ENCODE measurements at places on chromosomes 3 and 15.

- no peak for DNase-seq
These were observed 107.2 kb downstream of the PGPEP1L start for GRCh38 chr15:98900356-98900755.

DNA sequence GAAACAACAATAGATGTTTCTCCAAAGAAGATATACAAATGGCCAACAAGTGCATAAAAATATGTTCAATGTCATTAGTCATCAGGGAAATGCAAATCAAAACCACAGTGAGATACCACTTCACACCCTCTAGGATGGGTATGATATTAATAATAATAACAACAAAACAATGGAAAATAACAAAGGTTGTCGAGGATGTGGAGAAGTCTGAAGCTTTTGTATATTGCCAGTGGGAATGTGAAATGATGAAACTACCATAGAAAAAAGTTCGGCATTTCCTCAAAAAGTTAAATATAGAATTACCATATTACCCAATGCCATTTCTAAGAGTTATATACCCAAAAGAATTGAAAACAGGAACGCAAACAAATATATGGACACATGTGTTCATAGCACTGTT lies 10.8 kb downstream of the BHLHE40 start:
- no peak for DNase-seq

DNA sequence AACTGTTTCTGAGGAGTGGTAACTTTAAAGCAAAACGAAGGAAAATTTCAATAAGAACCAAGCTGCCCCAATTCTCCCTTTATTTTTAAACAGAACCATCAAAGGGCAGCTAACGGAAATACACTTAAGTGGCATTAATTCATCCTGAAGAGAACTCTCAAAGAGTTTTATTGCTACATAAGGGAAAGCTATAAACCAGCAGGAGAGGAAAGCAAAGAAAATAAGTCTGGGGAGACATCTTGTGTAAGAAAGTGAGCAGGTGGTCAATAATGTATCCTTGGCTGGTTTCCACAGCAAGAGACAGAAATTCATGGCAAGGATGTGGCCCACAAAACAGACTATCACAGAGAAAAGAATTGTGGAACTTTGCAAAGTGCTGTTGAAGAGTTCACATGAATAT lies 40.0 kb upstream of the CMSS1 start:
- no peak for DNase-seq

DNA sequence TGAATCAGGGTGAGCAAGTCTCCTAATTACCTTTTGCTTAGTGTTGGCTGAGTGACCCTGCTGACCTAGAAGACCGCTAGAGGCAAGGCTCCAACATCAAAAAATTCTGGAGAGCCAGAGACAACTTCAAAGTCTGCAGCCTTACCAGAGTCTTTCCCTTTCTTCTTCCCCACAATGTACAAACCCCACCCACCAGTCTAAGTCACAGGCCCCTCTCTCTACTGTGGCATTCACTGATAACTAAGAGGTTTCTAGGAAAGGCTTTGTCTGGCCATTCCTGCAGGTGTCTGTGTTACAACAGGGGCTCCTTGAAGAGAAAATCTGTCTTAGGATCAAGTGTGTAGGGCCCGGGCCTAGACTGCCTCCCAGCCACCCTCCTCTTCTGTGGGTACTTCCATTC lies 525 bp downstream of the MYH15 start:
- DNase-seq, result no peak

GRCh38 chr3:32239307-32240158 lies 1.1 kb downstream of the CMTM8 start:
- DNase-seq, result no peak

DNA sequence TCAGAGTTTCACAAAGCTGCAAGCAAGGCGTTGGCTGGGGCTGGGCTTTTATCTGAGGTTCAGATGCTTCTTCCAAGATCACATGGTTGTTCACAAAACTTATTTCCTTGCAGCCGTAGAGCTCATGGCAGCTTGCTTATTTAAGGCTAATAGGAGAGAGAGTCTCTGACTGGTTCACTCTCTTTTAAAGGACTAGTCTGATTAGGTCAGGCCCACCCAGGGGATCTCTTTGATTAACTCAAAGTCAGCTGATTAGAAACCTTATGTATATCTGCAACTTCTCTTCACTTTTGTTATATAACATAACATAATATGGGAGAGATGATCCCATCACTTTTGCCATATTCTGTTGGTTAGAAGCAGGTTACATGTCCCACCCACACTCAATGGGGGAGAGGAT lies 99.9 kb upstream of the CCNL1 start:
- no peak for DNase-seq

DNA sequence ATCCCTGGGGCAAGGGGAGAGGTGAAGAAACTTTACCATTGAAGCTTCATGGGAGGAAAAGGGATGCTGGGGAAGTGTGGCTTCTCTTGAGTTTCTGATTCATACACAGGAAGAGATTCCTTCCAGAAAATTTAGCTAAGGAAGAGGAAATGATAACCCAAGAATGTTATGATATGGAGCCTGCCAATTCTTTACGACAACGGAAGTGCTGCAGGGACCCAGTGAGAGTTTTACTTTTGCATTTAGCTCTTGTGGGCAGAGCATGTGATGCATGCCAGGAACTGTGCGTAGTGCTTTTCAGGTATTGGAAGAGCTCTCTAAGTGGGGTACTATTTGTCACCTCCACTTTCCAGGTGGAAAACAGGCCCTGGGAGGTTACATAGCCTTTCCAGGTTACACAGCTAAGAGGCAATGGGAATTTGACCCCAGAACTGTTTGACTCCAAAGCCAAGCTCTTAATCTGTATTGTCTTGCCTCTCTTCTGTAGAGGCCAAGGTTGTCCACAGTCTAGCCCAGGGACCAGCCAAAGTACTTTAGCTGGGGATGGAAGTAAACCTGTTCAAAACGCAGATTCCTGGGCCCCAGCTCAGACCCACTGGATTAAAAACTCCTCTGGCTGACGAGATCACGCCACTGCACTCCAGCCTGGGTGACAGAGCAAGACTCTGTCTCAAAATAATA lies 23.0 kb downstream of the CMTM7 start:
- no peak for DNase-seq

- no peak for DNase-seq
These were observed 120.1 kb downstream of the SRGAP3 start for GRCh38 chr3:9129365-9129764.

DNA sequence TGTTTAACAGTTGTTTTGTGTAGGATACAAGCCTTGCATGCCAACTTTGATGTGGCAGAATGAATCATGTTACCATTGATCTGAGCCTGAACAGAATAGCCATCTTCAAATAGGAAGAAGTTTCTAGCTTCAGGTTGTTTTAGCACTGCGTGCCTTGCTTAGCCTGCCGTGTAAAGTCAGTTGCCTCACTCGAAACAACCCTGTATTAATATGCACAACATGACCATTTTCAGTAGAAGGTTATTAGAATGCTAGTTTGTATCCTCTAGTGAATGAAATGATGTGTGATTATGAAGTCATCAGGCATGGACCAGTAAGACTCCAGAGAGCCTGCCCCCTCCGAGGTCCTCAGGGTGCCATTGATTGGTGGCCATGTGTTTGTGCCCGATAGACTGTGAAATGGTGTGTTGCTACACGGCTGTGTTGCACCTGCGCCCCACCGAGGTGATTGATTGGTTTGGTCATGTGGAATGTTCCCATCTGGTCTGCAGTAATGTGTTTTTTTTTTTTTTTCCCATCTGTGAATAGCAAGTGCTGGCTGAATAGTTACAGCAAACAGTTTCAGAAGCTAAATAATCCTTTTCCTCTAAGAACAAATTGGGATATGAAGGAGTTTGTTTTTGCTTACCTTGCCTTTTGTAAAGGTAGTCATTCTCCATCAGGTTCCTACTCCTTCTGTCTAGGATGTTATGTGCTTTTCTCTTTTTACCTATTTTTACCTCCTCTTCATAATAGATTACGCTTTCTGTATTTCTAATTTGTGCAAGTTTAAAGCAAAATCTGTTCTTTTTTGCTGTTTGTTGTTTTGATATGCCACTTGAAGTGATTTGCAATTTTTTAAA lies 214.9 kb downstream of the TCF12 start:
- no peak for DNase-seq

DNA sequence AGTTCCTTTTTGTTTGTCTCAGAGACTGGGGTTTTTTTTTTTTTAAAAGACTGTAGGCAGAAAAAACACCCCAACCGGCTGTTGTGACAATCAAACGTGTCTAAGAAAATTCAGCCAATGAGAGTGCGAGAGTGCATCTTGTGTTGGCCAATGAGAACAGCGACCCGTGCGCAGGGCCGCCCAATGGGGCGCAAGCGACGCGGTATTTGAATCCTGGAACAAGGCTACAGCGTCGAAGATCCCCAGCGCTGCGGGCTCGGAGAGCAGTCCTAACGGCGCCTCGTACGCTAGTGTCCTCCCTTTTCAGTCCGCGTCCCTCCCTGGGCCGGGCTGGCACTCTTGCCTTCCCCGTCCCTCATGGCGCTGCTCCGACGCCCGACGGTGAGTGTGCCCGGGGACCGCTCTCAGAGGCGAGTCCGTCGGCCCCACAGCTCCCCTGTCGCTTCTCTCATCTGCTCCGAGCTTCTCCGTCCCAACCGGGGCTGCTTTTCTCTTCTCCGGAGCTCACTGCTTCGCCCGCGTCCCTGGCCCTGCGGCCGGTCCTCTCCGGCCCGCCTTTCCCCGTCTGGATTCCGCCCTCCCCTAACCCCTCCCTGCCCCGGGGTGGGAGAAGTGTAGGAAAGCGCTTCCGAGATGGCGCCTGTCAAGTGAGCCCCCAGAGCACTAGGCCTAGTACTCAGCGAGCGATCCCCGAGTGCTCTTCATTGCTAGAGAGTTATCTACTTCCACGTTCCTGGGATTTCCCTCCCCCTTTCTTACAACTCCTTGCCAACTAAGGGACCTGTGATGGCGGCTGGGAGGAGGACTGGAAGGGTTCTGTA lies at the start of gene CCNB2:
Gene CCNB2 (plus strand): TSS at position 235 of the 821 bp plus-strand sequence. CDS start 123 bp downstream, at position 358.
- DNase-seq, result no peak

DNA sequence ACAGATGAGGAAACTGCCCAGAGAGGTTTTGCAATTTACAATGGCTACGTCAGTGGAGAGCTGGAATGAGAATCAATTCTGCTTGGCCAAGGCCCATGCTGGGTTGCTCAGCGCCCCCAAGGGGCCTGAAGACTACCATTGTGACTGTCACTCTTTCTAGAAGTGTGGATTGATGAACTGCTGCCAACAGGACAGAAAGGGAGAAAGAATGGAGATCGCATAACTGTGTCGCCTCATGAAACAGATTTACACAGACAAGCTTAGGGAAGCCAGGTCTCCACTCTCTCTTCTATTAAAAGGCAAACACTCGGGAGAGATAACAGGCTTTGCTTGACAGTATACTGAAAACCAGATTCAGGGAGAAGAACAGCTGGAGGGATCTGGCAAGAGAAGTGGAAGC lies 160.0 kb downstream of the STT3B start:
- no peak for DNase-seq

DNA sequence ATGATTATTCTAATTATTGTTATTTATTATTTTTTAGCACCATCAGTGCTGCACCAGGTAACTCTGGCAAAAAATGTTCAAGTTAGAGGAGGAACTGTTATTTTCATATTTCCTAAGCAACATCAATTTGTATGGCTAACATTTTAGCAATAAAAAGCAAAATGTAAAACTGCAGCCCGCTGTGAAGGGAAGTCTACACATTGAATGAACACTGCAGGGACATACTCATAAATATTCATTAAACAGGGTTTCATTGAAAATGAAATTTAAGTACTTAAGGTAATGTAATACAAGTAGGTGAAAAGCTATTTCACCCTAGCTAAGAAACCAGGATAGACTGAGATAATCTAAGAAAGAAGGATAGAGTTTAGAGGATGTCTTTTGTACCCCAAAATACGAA lies 532.7 kb downstream of the NLGN1 start:
- DNase-seq, result no peak

- no peak for DNase-seq
These were observed 11.6 kb downstream of the STRIT1 start for GRCh38 chr3:155281912-155282311.

DNA sequence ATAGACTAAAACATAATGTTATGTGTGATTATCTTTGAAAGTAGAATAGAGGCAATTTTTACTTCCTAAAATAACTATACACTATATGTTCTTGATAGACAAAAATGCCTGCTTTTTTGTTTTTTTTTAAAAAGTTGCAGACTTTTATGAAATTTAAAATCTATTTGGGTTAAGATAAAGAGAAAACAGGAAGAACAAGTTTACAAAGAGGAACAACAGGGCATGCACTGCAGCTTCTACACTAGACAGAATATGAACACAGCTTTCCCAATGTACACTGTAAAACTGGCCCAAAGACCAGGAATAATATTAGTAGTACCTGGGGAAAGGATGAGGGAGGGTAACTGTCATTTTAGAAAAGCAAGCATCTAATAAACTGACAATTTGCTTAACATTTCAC lies 53.7 kb downstream of the NR1I2 start:
- no peak for DNase-seq

DNA sequence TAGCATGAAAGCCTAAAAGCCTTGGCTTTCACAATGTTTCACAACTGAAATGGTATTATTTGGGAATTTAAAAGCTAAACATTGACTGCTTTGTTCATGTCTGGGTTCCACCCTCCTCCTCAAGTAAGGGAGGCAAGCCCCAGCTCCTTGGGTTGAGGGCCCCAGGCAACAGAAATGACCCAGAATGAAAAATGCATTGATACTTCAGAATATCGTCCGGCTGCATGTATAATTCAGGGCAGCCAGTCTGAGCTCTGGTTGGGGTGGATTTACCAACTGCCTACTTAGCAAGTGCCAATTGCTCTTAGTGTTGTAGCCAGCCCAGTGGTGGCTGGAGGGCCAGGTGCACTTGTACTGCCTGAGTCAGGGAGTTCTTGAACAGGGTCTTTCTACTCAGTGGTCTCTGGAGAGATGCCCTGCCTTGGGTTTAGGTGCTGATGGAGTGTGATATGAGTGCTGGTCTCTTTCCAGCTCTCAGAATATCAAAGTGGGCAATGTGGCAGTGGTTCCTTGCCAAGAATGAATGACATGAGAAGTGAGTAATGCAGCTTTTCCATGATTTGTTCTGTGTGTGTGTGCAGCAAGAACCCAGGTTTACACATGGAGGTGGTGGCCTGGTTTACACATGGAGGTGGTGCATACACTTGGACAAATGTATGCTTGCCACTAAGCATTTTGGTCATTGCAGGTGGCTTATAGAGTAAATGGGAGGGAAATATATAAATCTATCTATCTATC lies 40.9 kb upstream of the ADAMTSL3 start:
- DNase-seq, result no peak

Measured in cortex of kidney (tissue), 1 donor.